PC-9 (cell line): ENCODE measurements at places on chromosomes 7 and 10. TPM values are rescaled to one million over a fixed set of nuclear protein-coding genes. Genes with fewer than 3 reads are reported as not detected.

The SPDYE9 gene
- total RNA-seq: not detected in 2 replicates

The CACNB2 gene
- total RNA-seq: not detected in 2 replicates

The CNPY1 gene
- total RNA-seq: not detected in 2 replicates

The AKR1C8 gene
- total RNA-seq: 2.7 and 4.0 TPM in 2 replicates

The SH3PXD2A gene
- total RNA-seq: 12.5 and 14.0 TPM in 2 replicates

The PIP gene
- total RNA-seq: not detected in 2 replicates

The BLNK gene
- 0.98 and 1.0 TPM in 2 replicates for total RNA-seq

The ELFN1 gene
- total RNA-seq: 0.09 and 0.13 TPM in 2 replicates

The PYROXD2 gene
- total RNA-seq: 28.0 and 28.2 TPM in 2 replicates

The GRM3 gene
- not detected in 2 replicates for total RNA-seq

The CLEC5A gene
- not detected in 2 replicates for total RNA-seq

The PTF1A gene
- total RNA-seq: not detected in 2 replicates

The HIF1AN gene
- 37.5 and 42.0 TPM in 2 replicates for total RNA-seq

The MYO3A gene
- not detected in 2 replicates for total RNA-seq

The SPDYE2 gene
- not detected in 2 replicates for total RNA-seq

The STEAP2 gene
- total RNA-seq: 10.1 and 10.4 TPM in 2 replicates

The HOXA5 gene
- 0.63 and 1.0 TPM in 2 replicates for total RNA-seq

The GPAM gene
- 2.1 and 4.2 TPM in 2 replicates for total RNA-seq

The NEURL1 gene
- total RNA-seq: 3.0 and 4.8 TPM in 2 replicates

The CTAGE15 gene
- 0.20 TPM in 1 of 2 replicates, not detected in the other for total RNA-seq

The LRRC17 gene
- not detected in 2 replicates for total RNA-seq

The ODAD2 gene
- total RNA-seq: not detected in 2 replicates

The DYNC1I1 gene
- not detected in 2 replicates for total RNA-seq

The CYP17A1 gene
- not detected in 2 replicates for total RNA-seq

The NKX1-2 gene
- total RNA-seq: 1.6 and 2.9 TPM in 2 replicates

The HYAL4 gene
- not detected in 2 replicates for total RNA-seq

The CUZD1 gene
- total RNA-seq: 1.4 and 2.0 TPM in 2 replicates

The CYP2W1 gene
- total RNA-seq: 0.63 TPM in 1 of 2 replicates, not detected in the other

The MTERF1 gene
- 16.9 and 17.5 TPM in 2 replicates for total RNA-seq

The GOLGA7B gene
- 0.90 and 1.1 TPM in 2 replicates for total RNA-seq

The BTBD16 gene
- 0.28 and 0.37 TPM in 2 replicates for total RNA-seq
